ENCODE measurements at places on chromosomes 2 and 18.

DNA sequence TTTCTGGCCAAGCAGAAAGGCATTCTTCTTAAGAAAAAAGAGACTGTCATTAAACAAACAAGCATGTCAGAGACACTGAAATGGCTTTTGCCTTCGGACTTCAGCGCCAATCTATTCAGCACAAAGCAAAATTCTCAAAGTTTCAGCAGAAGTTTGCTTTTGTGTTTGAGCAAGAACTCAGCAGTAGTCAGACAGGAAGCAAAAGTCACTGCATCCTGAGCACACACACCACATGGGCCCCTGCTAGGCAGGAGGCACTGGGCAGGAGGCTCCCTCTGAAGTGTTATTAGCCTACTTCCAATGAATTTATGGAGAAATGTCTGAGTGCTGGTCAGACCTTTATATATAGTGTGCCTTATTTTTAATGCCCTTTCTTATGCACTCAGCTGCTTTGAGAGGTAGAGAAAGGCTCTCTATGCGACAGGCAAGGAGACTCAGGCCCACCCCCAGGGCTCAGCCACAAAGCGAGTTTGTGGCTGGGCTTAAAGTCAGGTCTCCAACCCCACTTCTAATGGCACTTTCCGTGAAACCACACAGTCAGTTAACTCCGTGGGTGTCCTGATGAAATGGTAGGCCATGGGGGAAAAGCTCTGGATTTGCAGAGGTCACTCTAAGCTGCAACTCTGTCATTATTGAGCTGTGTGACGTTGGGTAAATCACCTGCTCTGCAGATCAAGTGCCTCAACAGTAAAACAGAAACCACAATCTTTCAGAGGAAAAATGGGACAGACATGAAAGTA lies 161.0 kb upstream of the TMEM200C start:
- no peak for DNase-seq

DNA sequence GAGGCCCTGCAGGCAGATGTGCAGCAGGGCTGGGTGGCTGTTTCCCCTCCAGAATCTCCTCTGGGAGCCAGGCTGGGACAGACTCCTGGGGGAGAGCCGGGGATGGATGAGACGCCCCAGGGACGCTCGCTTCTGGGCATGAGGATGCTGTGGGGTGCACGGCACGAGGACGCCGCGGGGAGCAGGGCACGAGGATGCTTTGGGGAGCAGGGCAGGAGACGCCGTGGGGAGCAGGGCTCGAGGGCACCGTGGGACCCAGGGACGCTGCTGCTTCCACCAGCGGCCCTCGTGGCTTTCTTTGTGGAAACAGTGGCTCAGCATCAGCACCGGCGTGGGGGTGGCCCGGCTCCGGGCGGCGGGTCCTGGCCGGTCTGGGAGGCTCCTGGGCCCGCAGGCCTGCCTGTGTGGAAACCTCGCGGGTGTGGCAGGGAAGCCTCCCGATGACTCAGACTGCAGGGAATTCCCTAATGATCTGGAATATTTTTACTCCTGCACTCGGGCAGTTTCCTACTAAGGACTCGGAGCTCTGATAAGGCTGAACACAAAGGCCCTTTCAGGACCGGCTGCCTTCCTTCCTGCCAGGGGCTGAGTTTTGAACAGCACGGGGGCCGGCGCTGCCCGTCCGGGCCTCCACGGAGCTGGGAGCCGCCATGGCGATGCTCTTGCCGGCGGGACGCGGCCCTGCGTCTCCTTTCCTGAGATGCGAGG lies 62.6 kb downstream of the NFATC1 start:
- DNase-seq = no peak

GRCh38 chr2:213703406-213704098 lies 419.3 kb downstream of the SPAG16 start:
- DNase-seq = no peak

DNA sequence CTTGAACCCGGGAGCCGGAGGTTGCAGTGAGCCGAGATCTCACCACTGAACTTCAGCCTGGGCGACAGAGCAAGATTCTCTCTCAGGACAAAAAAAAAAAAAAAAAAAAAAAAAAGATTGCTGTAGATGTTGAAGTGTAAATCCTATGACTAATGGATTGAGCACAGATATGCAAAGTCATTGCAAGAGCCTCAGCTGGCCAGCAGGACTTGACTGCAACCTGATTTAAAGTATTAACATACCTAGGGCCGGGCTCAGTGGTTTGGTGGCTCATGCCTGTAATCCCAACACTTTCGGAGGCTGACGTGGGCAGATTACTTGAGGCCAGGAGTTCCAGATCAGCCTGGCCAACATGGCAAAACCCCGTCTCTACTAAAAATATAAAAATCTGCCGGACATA lies 103.4 kb upstream of the MSH2 start:
- DNase-seq = no peak

DNA sequence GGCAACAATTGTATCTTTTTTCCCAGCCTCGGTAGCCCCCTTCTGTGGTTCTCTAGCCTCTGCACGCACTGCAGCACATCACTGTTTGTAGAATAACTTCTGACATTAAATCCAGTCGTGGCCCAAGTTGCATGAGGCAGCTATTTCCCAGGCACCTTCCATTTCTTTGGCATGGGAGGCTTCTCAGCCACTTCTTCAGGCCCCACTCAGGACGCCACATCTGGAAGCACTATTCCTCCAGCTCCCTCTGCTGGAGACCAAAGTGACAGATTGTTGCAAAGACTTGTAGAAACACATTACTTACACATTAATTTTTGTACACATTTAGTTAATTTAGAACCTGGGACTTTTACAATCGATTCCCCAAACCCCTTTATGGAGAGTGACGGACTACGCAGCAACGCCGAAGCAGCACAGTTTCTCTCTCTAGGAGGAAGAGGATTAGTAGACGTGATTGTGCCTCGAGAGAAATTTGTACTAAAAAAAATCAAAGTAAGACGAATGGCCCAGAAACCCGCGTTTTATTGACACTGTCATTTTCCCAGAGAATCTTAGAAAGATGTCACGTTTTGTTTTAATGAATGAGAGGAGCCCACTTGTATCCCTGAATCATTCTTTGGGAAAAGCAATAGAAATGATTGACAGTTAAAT lies 57.8 kb upstream of the RGPD5 start:
- no peak for DNase-seq

Measured in T-helper 9 cell (primary cell).